Neural crest cell (in vitro differentiated cells): ENCODE measurements at places on chromosomes 2 and 18.

GRCh38 chr18:62621546-62621945, 93.8 kb upstream of the PHLPP1 start:
- no peak for DNase-seq

- no peak for DNase-seq
Observed at GRCh38 chr2:217988840-217989204, 14.0 kb downstream of the TNS1 start.

GRCh38 chr2:162298669-162299335, 19.7 kb downstream of the IFIH1 start:
- DNase-seq: no peak

- DNase-seq: no peak
Observed at GRCh38 chr2:160221391-160222276, 21.6 kb upstream of the ITGB6 start.

- no peak for DNase-seq
Observed at GRCh38 chr2:216092646-216093045, 10.9 kb downstream of the TMEM169 start.

- no peak for DNase-seq
Observed at GRCh38 chr2:188979187-188980114, 5.3 kb downstream of the COL3A1 start.
